Activated CD4-positive, alpha-beta T cell treated with anti-CD3 and anti-CD28 coated beads, Interleukin-2, amount 50 U/mL, for 16 hours (primary cell): ENCODE measurements at places on chromosomes 4 and X.

DNA sequence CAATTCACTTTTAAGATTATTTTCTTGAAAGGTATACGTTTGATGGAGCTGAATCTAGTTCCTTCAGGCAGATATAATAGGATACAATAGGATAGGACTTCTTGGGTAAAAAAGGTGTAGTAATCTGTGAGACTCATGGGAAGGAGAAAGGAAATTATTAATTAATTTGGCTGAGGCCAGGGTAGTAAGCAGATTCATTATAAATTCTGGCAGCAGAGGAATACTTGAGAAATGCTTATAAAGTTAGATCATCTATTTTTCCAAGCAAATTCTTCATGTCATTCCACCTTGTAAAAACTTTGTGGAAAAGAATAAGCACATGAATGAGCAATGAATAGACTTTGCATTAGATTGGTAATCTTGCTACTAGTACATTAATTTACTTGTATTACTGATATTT lies 46.9 kb downstream of the GYPE start:
- no peak for DNase-seq

GRCh38 chr4:60952921-60953320 lies 247.2 kb upstream of the ADGRL3 start:
- DNase-seq, result no peak

DNA sequence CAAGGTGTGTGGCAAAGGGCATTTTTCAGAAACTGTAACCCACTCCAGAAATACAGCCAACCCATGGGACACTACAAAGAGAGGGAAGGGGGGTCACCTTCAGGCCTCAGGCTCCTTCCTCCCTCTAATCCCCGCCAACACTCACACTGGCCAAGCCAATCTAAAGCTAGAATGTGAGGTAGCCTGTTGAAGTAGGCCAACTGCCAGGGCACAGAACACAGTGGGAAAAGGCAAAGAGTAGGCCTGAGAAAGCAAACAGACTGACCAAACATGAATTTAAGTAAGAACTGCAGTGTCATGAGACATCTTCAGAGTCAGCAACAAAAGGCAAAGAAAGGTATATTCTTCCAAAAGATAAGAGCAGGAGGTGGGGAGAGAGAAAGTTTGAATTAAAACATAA lies 289.0 kb downstream of the HNRNPD start:
- DNase-seq, result no peak

GRCh38 chrX:12997906-12998687 lies 23.2 kb downstream of the TMSB4X start:
- peak; percentile 43 for DNase-seq

DNA sequence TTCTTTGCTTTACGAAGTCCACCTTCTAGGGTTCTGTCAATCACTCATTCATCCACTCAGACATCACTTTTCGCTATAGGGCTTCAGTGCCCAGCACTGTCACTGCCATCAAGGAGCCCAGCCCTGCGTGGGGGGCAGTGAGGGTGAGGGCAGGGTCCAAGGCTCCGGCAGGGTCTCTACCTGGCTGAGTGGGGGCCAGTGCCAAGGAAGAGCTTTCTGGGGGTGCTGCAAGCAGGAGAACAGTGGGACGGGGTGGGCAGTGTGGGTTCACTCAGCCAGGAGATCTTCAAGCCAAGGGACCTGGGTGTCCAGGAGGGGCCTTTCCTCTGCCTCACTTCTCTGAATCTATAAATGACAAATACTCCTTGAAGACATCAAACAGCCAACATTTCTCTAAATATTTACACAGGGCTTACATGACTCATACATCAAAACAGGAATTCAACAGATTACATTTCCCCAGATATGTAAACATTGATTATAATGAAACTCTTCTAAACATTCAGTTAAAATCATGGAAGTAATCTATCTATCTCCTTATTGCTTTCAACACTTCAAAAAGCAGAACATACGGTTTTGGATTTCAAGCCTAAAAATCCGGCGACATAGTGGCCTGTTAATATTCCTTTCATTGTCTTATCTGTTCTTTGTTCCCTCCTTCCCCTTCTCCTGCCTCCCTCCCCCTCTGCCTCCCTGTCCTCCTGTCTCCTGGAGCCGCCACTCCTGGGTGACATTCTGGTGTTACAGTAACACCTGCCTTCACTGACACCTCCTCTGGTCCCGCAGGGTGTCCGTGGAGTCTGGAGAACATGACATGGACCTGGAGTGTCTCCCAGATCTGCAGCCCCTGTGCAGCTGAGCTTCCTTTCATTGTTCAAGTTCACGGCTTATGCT lies 94.4 kb upstream of the ADRA2C start:
- no peak for DNase-seq

GRCh38 chr4:142683503-142683902 lies 162.6 kb downstream of the INPP4B start:
- DNase-seq, result no peak

GRCh38 chrX:132858018-132858417 lies 100.4 kb downstream of the HS6ST2 start:
- DNase-seq, result peak; percentile 33

GRCh38 chr4:183129675-183130074 lies 30.6 kb downstream of the WWC2 start:
- DNase-seq, result no peak

DNA sequence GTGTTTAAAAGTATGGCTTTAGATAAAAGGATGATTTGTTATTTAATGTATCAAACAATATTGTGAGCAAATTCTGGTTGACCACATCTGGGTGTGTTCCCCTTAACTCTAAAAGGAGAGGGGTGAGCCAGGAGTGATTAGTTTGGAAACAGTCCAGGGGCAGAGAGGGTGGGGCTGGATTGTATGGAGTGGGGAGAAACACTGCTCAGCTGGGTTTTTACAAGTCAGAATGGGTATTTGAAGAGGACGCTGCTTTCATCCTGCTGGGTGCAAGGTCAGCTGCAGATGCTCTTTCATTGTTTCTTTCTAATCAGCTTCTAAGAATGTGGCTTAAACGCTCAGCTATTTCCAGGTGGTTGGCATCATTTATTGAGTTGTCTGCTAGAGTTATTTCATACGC lies 82.8 kb upstream of the LIMCH1 start:
- no peak for DNase-seq

- no peak for DNase-seq
Observed at GRCh38 chrX:35351212-35351611, 408.6 kb downstream of the FAM47B start.

DNA sequence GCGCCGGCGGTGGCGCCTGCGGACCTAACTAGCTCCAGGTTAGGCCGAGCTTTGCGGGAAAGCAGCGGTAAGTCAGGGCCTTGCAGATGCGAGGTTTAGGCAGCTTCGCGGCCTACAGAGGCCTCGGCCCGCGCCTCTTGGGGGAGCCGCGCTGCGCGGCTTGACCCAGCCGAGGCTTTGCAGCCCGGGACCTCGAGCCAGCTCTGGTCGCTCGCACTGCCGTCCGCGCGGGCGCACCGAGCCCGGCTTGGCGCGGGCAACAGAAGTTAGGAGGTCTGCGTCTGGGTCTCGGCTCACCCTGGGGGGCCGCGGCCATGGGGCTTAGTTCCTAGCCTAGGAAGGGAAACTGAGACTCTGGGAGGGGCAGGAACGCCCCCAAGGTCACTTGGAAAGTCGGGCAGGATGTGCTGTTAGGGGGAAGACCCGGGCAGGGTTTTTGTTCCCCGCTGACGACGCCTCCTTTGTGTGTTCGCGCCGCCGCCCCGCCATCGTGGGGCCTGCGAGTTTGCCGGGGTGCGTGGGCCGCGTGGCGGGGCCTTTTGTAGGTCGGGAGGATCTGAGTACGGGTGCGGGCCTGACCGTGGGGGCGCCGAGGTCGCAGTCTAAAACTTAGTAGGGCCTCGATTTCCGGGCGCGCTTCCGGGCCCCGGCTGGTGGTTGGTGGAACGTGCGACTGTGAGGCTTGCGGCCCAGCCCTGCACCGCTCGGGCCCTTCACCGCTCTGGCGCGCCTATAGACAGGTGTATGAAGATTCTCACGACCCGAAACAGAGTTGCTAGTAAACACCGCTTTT lies 482 bp downstream of the RNF4 start:
- peak; percentile 78 for DNase-seq

DNA sequence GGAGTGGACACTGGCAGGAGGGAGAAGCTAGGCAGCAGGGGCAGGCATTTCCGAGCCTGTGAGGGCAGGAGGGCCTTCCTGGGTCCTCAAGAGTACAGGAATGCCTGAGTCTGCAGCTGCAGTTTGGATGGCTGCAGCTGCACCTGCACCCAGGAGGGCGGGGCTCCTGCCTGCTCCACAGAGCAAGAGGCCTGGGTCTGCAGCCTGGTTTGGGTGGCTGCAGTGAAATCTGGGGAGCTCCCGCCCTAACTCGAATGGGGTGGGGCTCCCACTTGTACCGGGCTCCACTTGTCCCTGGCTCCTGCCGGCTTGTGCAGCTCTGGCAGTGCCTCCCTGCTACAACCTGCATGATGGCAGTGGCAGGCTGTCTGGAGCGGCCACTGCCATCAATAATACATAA lies 436.0 kb downstream of the ARHGAP24 start:
- no peak for DNase-seq

- no peak for DNase-seq
Observed at GRCh38 chr4:89725268-89725667, 111.7 kb downstream of the SNCA start.

DNA sequence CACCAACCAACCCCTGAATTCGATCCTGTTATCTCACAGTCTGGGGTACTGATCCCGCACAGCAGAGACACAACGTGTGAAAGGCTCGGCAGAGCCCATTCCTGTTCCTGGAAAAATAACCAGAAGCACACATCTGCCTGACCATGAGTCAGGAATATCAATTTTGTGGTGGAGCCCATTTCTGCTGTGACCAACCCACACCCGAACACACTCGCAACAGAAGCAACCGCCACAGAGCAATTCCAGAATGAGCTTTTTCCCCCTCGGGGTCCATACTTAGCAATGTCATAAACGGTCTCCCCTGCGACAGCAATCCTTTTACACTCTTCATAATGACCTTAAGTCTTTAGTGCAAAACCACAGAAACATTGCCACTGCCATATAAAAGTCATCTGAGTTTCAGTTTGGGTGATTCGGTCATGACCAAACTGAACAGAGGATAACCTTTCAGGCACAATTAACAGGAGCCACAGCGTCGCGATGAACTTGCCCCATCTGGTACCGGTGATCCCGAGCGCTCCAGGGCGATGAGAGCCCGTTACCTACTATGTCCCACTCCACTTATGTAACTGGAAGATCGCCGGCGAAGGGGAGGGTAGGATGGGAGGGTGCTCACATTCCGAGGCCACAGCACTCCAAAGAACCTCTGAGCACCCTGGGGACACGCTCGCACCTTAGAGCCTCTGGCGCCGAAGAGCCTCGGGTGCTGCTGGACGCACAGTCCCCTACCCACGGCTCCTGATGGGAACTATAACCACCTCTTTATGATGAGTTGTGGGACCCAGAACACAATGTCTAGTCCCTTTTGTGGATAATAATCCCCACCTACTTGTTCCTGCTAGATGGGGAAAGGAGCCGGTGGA lies 1.1 kb downstream of the MECP2 start:
- DNase-seq, result peak; percentile 34

DNA sequence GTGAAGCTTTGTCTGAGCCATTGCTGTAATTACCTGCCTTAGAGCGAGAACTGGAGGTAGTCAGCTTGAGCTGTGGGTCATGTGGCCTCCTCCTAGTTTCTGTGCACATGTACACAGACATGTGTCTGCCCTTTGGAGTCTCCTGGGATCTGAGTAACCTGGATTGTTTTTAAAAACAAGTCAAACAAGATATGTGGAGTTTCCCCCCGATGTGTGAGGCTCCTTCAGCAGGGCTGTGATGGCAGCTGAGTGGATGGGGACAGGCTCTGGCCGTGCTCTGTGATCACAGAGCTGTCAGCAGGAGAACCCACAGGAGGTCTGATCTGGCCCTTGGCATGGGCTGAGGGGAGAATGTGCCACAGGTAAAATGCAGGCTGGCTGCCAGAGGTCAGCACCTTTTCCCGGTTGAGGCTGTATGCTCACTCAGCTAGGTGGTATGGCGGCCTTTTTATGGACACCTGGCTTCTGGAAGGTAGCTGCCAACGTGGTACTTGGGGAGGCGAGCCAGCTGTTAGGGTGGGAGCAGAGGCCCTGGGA lies 38.4 kb downstream of the NOP14 start:
- no peak for DNase-seq

DNA sequence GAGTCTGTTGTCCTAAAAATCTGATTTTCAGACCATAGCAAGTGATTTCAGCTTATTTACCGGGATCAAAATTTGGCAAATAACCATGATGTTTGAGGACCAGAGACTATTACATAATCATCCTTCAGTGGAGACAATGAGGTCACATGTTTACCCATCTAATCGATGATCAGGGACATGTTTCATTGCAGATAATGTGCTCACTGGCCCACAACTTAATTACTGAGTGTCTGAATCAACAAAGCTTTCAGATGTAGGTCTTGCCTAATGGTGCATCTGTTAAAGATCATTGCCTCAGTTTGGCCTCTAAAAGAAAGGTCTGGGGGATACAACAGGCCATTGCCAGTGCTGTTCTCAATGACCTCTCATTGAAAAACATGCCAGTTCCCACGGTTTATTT lies 42.8 kb upstream of the KLHL34 start:
- DNase-seq, result no peak

DNA sequence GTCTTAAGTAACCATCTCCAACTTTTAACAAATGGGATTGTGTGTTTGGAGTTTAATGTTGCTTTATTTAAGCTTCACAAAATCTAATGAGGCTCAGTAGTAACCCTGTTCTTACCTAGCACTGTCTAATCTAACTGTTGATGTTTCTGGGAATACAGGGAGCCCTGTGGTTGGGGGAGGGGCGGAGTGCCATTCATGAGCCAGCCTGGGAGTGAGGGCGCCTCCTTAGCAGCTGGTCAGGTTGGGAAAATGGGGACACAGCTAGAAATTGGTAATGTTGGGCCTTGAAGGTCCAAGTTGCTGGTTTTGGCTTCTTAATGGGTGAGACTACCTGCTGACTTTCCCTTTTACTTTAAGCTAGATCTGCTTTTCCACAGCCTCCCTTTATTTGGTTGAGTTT lies 22.9 kb upstream of the TADA2B start:
- DNase-seq, result no peak

- no peak for DNase-seq
Observed at GRCh38 chr4:110614976-110615352, 7.9 kb downstream of the PITX2 start.

- no peak for DNase-seq
Observed at GRCh38 chr4:112156112-112156511, 10.9 kb downstream of the FAM241A start.

DNA sequence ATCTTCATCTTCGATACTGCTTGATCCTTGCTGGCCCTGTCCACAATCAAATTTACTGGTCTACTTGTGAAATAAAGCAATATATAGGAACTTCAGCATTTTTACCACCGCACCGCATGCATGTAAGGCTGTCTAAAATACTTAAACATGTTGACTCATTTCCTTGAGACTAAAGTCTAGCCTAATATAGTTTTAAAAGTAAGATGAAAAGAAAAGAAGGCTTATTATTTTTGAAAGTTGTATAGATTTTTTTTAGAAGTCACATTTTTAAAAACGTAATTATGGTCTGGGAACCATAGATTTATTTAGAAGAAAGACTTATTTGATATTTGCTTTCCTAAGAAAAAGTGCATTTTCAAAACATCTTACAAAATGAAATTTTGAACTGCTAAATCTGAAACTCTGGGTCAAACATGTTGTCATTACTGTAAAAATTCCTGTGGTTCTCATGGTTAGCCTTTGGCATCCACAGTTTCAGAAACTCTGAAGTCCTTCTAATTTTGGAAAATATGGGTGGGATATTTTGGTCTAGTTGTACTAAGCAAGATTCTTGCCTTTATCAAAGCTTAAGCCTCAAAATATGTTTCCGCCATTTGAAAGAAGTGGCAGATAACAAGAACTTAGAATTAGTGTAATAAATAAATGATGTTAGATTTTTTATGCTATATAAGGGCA lies 423.5 kb upstream of the CTSO start:
- no peak for DNase-seq
